CD4-positive, alpha-beta T cell treated with Interleukin-4 for 1 hour (primary cell): ENCODE measurements at places on chromosomes 4 and X.

- no peak for DNase-seq
These were observed 35.4 kb upstream of the CRMP1 start for GRCh38 chr4:5928274-5928673.

- DNase-seq = no peak
These were observed 152.5 kb upstream of the STX18 start for GRCh38 chr4:4694296-4694772.

DNA sequence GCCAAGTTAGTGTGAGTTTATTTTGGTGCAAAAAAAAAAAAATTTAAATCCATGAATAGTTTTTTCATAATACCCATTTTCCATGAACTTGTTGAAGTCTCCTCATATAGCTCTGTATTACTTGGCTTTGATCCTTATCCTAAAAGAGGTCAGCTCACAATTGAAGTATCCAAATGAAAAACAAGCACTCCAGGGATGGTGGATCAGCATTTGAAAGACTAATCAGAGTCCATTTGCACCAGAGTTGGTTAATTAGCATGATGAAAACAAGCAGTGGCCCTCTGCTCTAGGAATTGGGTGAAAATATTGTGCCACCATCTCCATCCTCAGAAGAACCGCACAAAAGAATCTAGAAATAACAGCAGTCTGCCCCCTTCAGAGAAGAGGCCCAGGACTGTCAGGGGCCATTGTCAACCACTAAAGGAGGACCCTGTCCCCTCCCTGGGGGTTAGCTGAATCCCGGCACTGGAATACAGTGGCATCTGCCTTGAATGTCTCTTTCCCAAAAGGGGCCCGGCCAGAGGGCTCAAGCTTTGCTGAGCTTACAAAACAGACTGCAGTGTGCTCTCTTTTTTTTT, 24.7 kb downstream of the SH3KBP1 start:
- DNase-seq = no peak

- DNase-seq = no peak
These were observed 99.7 kb downstream of the ATXN3L start for GRCh38 chrX:13219991-13220764.

GRCh38 chrX:72280321-72280845, 3.3 kb upstream of the RPS4X start:
- no peak for DNase-seq
